GM13977 (cell line): ENCODE measurements at places on chromosomes 7 and 10.

GRCh38 chr10:116044801-116045248 lies 228.2 kb downstream of the GFRA1 start:
- no peak for DNase-seq

DNA sequence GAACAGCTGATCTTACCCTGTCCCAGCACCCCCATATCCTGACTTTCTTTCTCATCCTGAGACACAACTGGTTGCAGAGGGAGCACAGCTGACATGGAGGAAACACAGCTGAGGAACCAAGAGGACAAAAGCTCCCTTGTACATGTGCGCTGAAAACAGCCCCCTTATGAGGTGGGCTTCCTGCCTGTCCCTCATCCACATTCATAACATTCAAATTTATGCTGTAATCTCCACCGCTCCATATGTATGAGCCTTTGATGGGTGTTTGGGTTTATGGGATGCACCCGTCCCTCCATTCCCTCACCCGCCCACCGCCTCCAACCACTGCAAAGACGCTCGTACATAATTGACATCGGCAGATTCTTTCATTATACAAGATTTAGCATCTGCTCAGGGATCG lies 49.6 kb upstream of the BTRC start:
- DNase-seq, result no peak

- no peak for DNase-seq
Measured at GRCh38 chr10:1345368-1345767, 289.2 kb downstream of the WDR37 start.

GRCh38 chr7:33590916-33591315 lies 314.4 kb upstream of the BMPER start:
- DNase-seq, result no peak

- DNase-seq, result no peak
Measured at GRCh38 chr7:113283861-113284260, 165.5 kb upstream of the SMIM30 start.

DNA sequence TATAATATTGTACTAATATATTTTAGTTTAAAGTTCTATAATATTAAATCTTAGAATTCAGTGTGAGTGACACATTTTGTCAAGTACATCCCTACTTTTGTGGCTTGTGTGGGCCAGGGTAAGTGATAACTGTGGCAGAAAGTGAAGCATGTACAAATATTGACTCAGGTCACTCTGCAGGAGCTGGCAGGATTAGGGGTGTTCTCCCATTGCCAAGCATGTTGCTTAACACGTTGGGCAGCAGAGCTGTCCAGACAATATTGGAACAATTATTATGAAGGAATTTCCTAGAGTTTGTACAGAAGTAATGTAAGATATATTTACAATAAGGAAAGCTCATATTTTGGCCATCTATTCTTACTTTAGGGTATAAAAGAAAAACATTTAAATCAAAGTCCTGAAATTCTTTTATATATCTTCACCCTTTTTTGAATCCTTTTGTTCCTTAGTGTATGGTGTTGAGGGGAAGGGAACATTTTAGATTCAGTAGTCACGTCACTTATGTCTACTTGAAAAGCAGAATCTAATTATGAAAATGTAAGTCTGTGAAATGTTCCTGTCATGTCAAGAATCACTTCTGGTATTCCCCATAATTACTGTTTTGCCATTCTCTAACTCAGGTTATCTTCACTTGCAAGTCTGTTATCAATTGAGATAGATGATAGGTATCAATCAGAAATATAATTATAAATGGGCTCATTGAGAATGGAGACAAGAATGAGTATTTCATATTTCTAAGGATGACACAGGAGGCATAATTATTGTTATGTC lies 4.0 kb downstream of the HDAC9 start:
- DNase-seq, result no peak

DNA sequence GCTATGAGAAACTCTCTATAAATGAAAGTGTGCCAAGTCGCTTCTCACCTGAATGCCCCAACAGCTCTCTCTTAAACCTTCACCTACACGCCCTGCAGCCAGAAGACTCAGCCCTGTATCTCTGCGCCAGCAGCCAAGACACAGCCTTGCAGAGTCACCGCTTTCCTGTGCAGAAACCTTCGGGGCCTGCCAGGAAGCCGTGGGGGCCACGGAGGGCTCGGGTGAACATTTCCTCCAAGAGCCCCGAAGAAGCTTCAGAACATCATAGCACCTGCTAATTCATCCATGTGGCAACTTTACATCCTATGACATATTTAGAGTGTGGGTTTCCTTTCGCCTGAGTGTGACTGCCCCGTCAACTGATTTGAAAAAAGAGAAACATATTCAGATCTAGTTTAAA lies 55.7 kb upstream of the PRSS58 start:
- no peak for DNase-seq
